NCI-H1930 (cell line): ENCODE measurements at places on chromosomes 13 and 19.

- peak; percentile 9 for DNase-seq
These were observed 915 bp downstream of the SHC2 start for GRCh38 chr19:459724-460511.

DNA sequence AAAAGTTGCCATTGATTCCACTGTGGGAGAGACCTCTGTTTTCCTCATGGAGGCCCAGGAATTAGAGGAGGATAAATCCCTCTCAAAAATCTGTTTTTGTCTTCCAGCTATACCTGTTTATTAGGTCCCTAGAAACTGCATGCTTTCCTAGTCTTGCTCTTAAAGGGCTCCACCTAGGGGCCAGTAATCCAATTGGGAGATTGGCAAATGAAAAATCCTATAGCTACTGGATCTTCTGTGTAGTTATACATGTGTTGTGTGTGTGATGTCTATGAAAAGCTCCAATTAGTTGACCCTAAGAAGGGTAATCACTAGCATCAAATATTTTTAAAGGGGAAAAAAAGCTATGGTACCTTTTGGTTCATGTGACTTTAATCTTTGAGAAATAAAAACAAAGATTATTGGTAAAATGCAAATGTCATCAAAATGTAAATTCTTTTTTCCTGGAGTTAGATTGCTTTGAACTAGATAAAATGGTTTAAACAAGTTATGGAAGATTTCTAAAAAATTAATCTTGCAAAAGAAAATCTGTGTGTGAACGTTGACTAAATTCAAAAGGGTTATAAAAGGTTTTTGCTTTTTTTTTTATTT is 63.4 kb upstream of the C1QTNF9B start:
- peak; percentile 32 for DNase-seq

GRCh38 chr19:39360599-39360998 is 18.4 kb downstream of the SAMD4B start:
- DNase-seq = no peak

- DNase-seq = no peak
These were observed 5.3 kb downstream of the ZNF85 start for GRCh38 chr19:20928371-20928770.

DNA sequence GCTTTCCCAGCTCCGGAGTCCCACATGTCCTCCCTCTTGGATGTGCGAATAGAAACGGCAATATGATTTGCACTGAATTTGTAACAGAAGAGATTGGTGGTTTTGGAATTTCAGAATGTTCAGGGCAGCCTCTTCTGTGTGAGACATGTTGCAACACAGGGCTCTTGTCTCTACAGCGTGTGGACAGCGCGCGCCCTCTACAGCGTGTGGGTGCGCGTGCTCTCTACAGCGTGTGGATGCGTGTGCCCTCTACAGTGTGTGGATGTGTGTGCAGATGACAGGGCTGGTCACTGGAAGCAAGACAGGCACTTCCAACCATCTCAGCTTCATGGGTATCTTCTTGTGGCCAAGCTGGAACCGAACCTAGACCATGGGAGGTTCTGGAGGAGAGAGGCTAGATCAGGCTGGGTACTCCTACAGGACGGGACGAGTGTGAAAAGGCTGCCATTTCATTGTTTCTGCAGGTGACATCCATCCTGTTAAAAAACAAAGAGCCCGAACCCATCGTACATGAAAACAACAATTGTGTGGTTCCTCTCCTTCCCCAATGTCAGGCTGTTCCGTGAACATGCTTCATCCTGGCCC is 78.4 kb downstream of the TEX29 start:
- no peak for DNase-seq

DNA sequence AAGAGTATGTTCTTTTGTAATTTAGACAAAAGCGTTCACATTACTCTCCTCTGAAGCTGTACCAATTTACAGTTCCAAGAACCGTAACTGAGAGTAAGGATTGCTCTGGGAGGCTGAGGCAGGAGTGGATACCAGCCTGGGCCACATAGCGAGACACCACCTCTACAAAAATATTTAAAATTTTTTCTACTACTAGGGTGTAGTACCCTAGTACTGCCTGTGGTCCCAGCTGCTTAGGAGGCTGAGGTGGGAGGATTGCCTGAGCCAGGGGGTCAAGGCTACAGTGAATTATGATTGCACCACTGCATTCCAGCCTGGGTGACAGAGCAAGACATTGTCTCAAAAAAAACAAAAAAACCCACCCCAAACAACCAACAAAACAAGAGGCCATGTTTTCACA is 12.1 kb upstream of the CYP2A6 start:
- no peak for DNase-seq

DNA sequence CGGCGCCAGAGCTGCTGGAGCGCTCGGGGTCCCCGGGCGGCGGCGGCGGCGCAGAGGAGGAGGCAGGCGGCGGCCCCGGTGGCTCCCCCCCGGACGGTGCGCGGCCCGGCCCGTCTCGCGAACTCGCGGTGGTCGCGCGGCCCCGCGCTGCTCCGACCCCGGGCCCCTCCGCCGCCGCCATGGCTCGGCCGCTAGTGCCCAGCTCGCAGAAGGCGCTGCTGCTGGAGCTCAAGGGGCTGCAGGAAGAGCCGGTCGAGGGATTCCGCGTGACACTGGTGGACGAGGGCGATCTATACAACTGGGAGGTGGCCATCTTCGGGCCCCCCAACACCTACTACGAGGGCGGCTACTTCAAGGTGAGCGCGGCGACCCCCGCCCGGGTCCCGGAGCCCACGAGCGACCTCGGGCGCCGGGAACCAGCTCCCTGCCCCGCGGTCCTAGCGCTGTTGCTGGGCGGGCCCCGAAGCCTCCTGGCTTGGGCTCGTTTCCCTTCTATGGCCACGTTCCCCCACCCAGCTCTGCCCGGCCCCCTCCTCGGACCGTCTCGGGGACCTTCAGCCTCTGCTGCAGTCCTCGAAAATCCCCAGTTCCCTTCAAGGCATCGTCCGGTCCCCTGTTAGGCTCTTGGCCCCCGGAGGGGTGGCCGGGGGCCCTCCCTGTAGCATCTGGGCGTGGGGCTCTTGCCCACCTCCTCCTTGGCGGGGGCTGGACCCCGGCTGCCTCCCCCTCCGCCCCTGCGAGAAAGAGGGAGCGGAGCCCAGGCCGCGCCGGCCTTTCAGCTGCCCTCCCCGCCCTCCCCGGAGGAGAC is at the start of gene CDC34:
Gene CDC34, plus strand, starts transcription at position 8 of the 808 bp plus-strand sequence. Its CDS starts 172 bp downstream, at position 180.
- DNase-seq = no peak

- DNase-seq = peak; percentile 42
These were observed 140.4 kb downstream of the TEX29 start for GRCh38 chr13:111460548-111461444.

GRCh38 chr19:43525836-43526771 is 897 bp downstream of the ETHE1 start:
- no peak for DNase-seq

- DNase-seq = no peak
These were observed 957 bp upstream of the CCDC194 start for GRCh38 chr19:17394891-17395415.

- no peak for DNase-seq
These were observed 76.5 kb downstream of the PCDH20 start for GRCh38 chr13:61339054-61339621.

- peak; percentile 77 for DNase-seq
These were observed at the start of gene UBL5 for GRCh38 chr19:9827289-9828238. Gene UBL5 (plus strand): TSS chr19:9827918. CDS start chr19:9828338, 420 bp downstream.

DNA sequence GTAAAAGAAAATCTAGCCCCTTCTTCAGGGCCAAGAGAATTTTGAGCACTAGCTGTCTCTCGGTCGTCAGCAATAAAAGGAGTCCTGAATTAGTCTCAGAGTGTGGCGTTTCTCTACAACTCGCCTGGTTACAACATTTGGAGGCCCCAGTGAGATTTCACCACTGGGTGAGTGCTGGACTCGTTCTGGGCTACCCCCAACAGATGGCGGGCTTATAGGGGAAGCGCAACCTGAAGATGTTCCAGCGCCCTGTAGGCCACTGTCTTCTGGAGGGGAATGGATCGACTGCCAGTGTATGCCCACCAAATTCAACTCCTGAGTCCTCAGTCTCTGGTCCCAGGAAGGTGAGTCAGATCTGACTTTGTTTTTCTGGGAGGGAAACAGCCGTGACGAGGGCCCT is 11.7 kb upstream of the ZNF181 start:
- DNase-seq = no peak

- no peak for DNase-seq
These were observed 8.6 kb downstream of the KDM4B start for GRCh38 chr19:4977299-4978174.

GRCh38 chr19:51131780-51132680 is 7.3 kb downstream of the SIGLEC9 start:
- DNase-seq = no peak

DNA sequence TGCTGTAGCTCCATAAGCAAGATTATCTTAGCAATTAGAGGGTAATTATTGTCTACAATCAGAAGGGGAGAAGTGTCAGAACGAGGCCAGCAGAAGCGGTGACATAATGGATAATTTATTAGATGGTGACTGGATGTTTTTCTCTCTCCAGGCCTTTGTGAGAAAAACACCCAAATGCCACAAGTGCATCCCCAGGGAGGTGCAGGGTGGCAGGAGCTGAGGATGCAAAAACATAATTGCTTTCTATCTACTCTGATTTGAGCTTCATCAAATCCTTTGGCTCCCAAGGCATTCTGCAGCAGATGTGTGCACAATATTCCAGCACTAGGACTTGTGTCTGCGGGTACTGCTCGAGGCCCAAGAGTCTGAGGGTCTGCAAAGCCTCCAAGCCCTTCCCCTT is 220.1 kb upstream of the SERP2 start:
- DNase-seq = peak; percentile 14

GRCh38 chr19:40411125-40411842 is 1.9 kb downstream of the PRX start:
- DNase-seq = no peak

DNA sequence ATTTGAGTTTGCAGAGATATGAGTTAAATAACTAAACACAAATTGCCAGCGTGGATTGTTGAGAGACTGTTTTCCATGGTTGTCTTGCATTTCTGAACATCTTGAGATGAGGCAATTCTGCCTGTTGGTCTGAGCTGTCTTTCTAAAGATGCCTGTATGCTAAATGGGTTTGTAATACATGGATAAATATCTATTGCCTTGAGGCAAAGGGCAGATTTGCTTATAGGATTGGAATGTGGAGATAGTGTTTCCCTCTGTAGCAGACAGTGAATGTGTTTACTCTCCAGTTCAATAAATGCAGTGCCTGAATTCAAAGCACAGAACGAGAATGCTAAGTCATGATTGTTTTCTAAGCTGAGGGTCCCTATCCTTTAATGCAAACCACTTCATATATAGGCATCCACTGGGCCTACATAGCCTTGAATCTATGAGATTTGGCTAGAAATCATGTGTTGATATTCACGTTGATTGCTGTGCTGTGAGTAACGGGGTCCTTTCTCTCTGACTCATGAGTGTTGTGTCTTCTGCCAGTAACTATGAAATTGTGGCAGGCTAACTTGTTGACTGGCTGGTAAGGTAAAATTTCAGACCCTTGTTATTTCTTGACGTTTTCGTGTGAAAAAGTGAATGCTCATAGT is 2554.8 kb downstream of the PCDH9 start:
- DNase-seq = no peak

GRCh38 chr19:34480971-34481841 is at the start of gene WTIP:
Gene WTIP (plus strand): TSS chr19:34481758. CDS start chr19:34481975, 217 bp downstream.
- DNase-seq = no peak

DNA sequence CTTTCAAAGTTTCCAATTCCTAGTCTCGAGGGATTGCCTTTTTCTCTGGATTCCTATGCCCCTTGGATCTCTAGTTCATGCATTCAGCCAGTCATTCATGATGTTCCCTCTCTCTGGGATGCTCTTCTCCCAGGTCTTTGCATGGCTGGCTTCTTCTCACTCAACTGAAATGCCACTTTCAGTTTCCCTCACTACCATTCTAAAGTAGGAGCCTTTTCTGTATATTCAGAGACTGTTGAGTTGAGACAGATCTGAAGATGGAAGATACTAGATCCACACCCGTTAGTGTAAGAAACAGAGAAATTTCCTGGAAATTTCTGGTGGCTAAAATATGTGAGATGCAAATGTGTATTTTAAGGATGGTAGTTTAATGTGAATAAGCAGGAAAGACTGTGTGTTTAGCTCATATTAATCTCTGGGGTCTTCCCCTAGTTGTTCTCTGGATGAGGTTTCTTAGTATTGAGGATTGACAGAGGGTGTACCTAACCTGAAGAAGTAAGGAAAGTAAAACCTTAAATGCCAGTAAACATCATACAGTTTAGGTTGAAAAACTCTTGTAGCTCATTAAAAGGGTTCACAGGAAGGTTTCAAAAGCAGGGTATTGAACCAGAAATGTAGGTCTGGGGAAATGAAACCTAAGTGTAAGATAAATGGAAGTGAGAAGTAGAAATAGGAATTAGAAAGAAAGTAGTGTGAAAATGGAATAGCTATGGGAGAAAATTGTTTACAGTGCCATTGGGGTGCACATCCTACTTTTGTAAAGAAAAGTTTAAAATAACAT is 331.3 kb downstream of the NDFIP2 start:
- no peak for DNase-seq

GRCh38 chr13:26051657-26052311 is at the start of gene SHISA2:
Gene SHISA2 (minus strand): TSS chr13:26052016. CDS start chr13:26050975, 1,041 bp downstream.
- peak; percentile 77 for DNase-seq

GRCh38 chr13:21673789-21674489 is 3.1 kb downstream of the FGF9 start:
- peak; percentile 56 for DNase-seq

GRCh38 chr19:13014921-13015280 is 19.6 kb downstream of the NFIX start:
- DNase-seq = no peak

DNA sequence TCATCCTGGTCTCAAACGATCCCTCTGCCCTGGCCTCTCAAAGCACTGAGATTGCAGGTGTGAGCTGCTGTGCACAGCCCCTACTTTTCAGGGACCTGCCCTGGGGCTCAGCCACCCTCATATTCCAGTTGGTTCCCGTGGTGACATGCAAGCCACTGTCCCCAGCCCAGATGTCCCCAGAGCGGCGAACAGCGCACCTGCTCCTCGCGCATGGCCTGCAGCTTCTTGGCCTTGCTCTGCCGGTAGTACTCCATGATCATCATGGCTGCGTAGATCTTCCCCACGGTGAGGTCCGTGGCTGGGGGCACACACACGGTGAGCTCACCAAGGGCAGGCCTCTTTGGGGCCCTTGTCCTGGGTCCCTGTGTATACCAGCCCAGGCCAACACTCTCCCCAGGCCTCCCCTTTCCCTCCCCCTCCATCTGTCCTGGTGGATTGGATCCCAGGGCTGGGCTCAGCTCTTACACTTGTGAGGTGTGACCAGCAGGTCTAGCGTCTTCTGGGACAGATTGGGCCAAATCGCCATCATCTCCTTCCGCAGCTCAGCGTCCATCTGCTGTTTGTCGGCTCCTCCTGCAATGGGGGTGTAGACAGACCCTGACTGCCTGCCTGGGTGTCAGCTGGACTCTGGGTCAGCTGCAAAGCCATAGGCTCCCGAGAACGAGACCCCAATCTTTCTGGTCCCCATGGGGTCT is 64.0 kb downstream of the IER2 start:
- DNase-seq = no peak

- DNase-seq = no peak
These were observed 117.6 kb downstream of the DNAJC15 start for GRCh38 chr13:43140985-43141384.
